ENCODE measurements at places on chromosomes 4 and X.

DNA sequence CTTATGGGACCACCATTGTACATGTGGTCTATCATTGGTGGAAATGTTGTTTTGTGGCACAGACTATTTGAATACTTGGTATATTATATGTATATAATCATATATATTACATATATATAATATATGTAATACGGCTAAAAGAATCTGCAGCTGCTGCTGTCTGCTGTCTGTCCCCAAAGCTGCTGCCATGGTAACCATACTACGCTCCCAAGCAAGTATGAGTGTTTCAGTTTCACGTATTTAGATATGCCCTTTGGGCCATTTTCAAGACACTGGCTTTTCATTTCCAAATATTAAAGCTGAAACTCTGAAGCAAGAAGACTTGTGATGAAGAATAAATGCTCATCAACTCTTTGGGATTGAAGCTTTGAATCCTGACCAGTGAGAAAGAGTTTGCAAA, 42.0 kb upstream of the ARSJ start:
- no peak for DNase-seq

DNA sequence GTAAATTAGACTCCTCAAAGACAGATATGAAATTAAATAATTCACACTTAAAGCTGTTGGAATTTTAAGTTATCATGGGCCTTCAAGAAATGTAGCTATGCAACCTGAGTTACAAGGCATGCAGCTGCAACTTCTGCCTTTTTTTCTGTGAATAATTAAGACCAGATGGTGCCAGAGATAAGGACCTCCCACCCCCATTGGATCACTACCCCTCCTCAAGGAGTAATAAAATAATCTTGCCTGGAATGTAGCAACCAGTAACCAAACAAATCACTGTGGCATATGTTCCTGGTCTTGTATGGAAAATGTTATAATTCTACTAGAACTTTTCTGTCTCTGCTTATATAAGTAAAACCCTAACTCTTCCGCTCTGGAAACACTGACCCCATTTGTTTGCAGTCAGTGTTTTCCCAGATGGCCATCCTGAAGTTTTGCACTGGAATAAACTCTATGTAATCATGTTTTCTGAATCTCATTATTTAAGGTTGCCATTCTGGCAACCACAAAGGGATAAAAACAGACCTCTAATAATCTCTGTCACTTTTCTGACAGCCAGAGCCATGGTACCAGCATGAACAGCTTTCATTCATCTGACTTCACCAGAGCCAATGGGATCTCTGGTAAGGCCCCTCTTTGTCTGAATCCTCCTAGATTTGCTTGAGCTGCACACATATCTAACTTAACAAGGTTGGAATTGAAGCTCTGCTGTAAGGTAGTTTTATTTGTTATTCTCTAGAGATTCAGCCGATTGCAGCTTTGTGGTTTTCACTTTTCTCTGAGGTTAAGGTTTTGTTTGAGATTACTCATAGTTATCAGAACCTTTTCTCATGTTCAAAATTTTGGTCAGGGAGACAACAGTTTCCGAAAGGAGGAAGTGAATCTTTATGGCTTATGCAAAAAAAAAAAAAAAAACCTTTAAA, 274.6 kb downstream of the NAF1 start:
- no peak for DNase-seq

DNA sequence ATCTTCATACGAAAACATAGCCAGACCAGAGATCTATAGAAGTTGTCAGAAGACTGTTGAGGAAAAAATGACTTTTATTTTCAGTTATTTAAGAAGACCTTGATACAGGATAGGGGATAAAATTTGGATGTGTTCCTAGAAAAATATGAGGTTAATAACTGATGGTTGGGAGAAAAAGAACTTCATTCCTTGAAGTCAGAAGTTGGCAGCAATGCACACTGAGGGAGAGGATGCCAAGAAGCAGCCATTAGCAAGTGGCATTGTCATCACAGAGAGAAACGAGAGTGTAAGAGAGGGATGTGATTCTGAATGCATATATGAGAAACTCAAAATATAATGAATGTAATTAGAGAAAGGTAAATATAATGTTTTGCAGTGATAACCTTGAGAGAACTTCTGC, 382.1 kb upstream of the EPHA5 start:
- DNase-seq = no peak

- DNase-seq = no peak
Observed at GRCh38 chrX:137187540-137187939, 153.7 kb upstream of the GPR101 start.

- DNase-seq = peak; percentile 69
Observed at GRCh38 chr4:83074086-83074704, 39.2 kb downstream of the COPS4 start.

- peak; percentile 22 for DNase-seq
Observed at GRCh38 chrX:46561824-46562657, 11.5 kb upstream of the CHST7 start.

DNA sequence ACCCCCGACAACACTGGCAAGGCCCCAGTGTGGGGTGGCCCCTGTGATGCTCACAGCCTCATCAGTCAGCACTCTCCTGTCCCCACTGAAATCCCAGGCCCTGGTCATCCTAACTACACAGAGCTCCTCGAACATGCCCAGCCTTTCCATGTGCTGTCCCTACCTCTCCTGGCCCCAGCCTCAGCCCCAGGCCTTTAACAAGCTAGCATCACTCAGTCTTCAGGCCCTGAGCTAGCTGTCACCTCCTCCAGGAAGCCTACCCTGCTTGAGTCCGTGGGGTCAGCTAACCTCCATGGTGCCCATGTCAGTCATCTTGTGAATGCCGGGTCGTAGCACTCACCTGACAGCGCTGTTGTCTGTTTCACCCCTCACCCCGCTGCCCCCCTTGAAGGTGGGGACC, 25.6 kb upstream of the C4orf50 start:
- DNase-seq = no peak

DNA sequence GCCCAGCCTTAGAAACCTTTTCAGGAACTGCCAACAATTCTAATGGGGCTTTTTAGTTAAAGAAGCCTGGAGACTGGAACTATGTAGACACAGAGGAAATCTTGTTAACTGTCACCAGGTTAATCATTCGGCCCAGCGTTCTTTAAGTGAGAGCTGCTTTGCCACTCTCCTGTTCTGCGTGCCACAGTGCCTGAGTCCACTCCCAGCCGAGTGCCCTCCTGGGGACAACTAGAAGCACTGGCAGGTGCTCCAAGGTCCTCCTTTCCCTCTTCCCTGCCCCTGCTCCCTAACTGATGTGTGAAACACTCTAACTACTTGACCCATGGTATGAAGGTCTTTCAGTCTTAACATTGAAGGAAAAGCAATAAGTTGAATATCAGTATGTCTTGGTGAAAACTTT, 151.2 kb upstream of the TLL1 start:
- no peak for DNase-seq

GRCh38 chr4:21858971-21859370, 89.6 kb downstream of the KCNIP4 start:
- no peak for DNase-seq

- DNase-seq = peak; percentile 24
Observed at GRCh38 chrX:11458170-11458569, 165.0 kb downstream of the AMELX start.

DNA sequence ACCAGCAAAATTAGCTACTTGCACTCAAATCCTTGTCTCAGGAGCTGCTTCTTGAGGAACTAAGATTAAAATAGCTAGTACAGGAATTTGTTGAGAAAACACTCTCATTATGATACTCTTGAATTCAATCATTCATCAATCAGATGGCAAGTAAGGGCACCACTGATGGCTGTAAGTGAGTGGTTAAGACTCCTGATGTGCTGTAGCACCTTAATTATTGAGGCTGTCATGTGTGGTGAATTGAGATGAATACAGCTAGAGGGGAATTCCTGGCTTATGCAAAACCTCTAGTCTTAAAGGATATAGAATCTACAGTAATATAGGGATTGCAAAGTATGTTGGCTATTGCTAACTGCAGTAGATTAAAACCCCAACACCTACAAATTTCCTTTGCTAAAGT, 509.1 kb downstream of the IQCM start:
- DNase-seq = no peak

DNA sequence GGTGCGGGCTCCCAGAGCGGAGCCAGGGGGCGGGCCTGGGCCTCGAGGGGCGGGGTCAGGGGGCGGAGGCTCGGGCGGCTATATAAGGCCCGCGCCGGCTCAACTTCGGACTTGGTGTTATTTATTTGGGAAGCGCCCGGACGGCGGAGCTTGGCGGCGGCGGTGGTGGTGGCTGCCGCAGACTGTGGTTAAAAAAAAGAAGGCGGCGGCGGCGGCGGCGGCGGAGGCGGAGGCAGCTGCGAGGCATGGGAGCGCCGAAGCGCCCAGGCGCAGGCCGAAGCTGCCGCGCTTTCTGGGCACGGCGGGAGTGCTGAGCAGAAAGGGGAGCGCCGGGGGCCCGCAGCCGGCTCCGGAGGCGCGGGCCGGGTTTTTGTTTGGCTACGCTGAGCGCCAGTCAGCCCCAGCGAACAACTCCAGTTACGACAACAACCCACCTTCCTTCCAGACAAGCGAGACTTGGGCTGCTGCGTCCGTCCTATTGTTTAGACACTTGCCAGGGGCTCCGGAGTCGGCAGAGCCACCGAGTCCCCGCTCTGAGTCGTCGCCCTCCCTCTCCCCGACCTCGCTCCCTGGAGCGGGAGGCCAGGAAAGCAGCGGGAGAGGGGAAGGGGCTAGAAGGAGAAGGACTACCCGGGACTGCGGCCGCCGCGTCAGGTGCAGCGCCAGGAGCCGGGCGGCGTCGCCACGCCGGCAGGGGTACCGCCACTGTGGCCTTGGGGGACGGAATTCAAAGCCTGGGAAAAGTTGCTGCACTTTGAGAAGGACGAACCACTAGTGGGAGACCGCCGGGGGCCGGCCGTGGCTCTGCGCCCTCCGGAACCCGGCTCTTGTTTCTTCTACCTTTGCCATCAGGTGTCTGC, at the start of gene SLIT2:
Gene SLIT2 (plus strand): TSS at position 110 of the 860 bp plus-strand sequence. CDS start 1,911 bp downstream, outside the sequence.
- no peak for DNase-seq

DNA sequence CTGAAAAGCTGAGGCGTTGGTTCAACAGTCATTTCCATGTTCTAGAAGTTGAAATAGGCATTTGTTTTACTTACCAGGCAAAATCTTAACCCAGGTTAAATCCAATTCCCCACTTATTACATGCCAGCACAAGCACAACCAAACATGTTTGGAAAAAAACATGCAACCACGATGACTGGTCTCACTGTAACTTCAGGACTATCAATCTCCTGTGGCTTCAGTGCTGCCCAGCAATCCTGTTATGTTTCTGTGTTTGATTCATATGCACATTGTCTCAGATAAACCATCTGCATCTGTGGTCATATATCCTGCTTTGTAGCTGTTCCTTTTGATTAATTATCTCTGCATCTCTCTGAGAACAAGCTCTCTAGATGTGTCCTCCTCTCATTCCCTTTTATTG, 28.3 kb downstream of the PRDM8 start:
- no peak for DNase-seq

- no peak for DNase-seq
Observed at GRCh38 chr4:159110961-159111360, 8.1 kb downstream of the RAPGEF2 start.

DNA sequence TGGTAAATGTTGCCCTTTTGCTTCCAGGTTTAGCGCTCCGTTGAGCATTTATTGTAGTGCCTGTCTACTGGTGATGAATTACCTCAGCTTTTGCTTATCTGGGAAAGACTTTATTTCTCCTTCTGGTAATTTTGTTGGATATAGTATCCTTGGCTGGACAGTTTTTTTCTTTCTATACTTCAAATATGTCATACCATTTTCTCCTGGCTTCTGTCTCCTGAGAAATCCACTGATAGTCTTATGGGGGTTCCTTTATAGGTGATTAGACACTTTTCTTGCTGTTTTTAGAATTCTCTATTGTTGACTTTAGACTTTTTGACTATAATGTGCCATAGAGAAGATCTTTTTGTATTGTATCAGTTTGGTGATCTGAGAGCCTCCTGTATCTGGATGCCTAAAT, 73.5 kb downstream of the ARFIP1 start:
- no peak for DNase-seq

All from cerebellar cortex (tissue), 1 donor.